Spinal cord (tissue), 10 donors: ENCODE measurements at places on chromosomes 6 and 20. TPM values are rescaled to one million over a fixed set of nuclear protein-coding genes. Genes with fewer than 3 reads are reported as not detected.

Gene PACRG
- total RNA-seq: 9.5 TPM

Gene CD109
- 14.7 TPM for total RNA-seq

DNA sequence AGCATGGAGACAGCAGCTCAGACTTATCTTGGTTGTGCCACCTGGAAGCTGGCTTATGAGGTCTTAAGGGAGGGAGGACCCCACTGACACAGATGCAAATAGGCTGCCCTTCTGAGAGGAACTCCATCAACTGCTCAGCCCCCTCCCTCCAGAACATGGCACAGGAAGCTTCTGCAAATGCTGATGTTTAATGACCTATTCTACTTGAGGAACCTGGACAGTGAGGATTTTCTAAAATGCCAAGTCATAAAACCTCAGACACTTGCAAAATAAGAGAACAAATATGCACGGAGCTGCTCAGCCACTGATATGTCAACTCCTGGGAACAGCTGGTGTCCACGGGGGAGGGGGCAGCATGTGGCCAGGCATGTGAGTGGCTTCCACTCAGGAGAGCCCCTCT is 3.5 kb downstream of the CST9 start:
- DNase-seq: no peak

DNA sequence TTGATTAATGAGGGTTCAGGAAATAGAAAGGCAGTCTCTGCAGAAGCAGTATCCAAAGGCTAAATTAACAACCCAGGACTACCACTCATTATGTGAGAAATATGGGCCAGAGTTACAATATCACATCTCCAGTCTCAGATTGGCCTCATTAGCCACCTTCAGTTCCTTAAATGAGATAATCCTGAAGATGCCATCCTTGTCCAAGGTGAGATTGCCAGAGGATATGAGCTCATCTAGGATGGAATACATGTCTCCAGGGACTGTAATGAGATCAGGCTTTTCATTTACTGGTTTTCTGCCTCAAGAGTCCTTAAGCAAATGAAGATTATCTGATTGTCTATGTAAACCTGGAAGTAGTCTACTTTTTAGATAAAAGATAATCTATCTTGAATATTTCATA is 196.3 kb downstream of the FUT9 start:
- DNase-seq: no peak

- no peak for DNase-seq
These were observed 28.7 kb upstream of the ARID1B start for GRCh38 chr6:156748504-156748903.

DNA sequence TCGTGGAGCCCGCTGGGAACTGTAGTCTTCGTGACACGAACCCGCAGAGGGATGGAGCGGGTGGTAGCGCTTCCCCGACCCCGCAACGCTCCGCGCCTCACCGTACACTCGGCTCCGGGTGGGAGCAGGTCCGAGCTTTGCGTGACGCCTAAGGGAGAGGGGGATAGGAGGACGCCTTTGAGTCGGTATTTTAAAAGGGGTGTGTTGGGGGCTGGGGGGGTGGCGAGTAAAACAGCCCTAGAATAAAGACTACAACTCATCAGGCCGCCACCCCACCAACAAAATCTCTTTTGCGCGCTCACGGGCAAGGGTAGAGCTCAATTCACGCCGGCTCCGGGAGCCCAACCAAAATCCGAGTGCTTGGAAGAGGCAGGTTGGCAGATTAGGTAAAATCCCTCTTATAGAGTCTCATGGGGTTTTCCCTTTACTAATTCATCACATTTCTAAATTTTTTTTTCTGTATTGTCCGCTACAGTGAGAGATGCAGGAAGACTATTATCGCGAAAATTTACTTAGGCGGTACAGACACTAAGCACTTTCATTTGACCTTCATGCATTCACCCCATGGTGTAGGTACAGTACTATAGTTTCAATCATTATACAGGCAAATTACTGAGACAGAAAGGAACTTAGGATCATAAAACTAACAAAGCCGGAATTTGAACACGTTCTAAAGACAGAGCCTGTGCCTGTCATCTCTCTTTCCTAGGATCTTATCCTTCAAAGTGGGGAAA is 706 bp upstream of the SNX14 start:
- peak; percentile 17 for DNase-seq
